Activated B cell treated with CpG ODN at 0.5 μM for 24 hours (primary cell): ENCODE measurements at places on chromosomes 1 and 21.

DNA sequence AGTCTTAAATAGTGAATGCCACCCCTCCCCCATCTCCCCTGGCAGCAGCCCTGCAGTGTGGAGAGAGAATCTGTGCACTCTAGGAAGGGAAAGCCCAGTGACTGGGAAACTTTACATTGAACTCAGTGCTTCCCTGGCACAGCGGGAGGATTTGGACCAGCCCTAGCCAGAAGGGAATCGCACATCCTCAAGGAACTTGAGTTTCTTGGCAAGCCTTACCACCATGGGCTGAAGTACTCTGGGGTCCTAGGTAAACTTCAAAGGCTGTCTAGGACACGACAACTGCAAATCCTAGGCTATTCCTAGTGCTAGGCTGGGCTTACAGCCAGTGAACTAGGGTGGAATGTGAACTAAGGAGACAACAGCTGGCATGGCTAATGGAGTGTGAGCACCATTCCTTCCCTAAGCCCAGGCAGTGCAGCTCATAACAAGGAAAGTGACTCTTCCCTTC lies 88.3 kb downstream of the COL24A1 start:
- DNase-seq = no peak

DNA sequence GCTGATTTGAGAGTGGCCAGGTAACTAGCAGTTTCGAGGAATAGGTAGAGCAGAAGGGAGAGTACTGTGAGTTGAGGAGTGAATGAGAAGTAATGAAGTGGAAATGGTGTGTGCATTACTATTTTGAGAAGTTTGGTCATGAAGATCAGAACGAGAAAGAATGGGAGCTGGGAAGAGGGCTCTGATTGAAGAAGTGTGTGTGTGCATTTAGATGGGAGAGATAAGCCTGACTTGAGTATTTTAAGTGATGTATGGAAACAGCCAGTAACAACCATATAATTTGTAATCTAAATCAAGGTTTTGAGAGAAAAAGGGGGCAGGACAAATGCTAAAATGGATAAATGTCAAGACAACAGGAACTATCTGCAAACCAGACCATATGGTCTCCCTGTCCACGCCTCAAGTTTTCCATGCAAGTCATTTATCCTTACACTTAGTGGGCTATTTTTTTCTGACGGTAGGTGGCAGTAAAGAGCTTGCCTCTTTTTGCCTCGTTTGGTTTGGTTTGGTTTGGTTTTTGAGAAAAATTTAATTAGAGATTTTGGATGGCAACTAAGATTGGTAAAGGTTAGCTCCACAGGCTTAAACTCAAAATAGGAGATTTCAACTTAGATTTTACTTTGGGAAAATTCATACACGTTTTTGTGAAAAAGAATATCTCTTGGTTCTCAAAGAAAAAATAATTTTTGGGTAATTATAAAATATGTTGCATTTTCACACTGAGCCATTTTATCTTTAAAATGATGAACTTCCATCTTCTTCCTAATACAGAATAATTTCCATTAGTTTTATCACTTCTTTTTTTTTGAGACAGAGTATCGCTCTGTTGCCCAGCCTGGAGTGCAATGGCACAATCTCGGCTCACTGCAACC lies 9.5 kb upstream of the B3GALNT2 start:
- DNase-seq = no peak

- DNase-seq = no peak
Measured at GRCh38 chr1:203046984-203047630, 20.8 kb downstream of the PPFIA4 start.

DNA sequence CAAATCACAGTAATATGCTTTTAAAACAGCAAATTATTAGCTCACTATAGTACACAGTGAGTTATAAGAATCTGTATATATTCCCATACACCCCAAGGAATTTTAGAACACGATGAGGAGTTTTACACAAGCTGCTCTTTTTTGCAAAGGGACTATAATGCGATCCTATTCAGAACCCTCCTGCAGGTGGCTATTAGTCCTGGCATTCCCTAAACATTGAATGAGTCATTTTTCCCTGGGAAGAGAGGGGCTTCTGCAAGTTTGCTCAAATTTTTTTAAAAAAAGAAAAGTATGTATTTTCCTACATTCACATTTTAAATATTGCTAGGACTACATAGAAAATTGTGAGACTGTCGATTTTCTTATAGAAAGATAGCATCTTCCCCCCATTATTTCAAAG lies 106.3 kb downstream of the COL11A1 start:
- DNase-seq = no peak

DNA sequence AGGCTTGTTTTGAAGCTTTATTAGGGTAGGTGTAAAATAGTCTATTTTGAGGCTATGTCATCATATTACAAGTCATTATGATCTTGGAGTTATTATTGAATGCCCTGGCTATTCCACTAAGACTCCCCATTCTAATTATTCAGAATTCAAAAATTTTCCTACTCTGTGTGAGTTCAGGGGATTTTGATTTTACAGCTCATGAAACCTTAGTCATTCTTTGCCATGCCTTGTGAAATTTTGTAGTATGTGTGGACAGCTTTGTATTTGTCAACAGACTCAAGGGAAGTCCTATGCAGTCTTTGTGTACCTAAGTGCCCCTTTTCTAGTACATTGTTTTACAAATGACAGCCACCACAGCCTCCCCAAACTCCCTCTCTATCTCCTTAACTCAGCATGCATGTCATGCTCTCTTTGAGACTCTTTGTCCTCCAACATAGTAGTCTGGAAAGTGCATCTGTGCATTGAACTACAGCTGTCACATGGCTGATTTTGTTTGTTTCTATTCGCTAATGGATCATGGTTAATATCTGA lies 28.0 kb downstream of the CD1D start:
- no peak for DNase-seq

GRCh38 chr1:36087233-36088123 lies 1.2 kb upstream of the ADPRS start:
- no peak for DNase-seq

DNA sequence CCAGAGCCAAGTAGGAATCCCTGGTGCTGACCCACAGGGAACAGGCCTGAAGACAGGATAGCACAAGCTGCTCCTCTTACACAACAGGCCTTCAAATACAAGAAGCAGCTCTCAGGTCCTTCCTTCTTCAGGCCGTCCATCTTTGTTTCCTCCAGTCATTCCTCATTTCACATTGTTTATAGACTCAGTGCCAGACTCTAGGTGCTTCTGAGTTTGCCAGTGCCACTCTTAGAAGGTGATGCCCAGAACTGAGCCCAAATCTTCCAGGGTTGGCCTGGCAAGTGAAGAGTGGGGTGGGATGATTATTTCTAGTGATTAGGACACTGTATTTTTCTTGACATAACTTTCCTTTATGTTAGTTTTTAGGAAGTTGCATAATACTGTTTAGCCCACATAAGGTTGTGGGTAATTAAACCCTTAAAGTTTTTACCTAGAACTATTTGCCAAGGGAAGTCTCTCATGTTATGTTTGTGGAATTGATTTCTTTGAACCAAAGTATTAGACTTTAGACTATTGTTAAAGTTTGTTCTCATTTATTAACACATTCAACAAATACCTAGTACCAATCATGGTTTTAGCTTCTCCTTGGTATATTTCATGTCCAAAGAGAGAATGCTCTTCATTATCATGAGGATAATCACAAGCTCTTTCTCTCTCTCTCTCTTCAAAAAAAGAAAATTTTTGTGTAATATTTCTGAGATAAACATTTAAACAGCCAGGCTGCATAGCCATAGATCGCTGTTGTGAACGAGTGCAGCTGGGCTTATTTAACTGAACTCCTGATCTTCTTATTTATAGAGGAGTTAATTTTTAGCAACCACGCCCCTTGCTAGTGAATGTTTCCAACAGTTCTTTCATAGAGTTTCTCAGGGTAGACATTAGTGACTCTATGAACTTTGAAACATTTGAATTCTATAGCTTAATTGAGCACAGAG lies 47.7 kb downstream of the PGM1 start:
- no peak for DNase-seq

- DNase-seq = no peak
Measured at GRCh38 chr1:87174724-87175245, 153.9 kb upstream of the LMO4 start.

DNA sequence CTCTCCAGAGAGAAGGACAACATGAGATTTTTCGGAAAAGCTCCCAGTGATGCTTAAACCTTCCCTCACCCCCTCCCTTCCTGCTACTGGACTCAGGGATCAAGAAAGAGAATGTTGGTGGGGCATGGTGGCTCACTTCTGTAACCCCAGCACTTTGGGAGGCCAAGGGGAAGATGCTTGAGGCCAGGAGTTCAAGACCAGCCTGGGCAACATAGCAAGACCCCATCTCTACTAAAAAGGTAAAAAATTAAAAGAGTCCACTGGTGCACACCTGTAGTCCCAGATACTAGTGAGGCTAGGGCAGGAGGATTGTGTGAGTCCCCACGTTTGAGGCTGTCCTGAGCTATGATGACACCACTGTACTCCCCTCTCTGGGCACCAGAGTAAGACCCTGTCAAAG lies 162.9 kb upstream of the RAB4A start:
- DNase-seq = no peak

- DNase-seq = no peak
Measured at GRCh38 chr1:157193219-157193618, 55.0 kb upstream of the ETV3 start.
